Activated T-helper 1 cell treated with Interleukin-2 at 50 U/mL for 16 hours (primary cell): ENCODE measurements at places on chromosomes 7 and 10.

DNA sequence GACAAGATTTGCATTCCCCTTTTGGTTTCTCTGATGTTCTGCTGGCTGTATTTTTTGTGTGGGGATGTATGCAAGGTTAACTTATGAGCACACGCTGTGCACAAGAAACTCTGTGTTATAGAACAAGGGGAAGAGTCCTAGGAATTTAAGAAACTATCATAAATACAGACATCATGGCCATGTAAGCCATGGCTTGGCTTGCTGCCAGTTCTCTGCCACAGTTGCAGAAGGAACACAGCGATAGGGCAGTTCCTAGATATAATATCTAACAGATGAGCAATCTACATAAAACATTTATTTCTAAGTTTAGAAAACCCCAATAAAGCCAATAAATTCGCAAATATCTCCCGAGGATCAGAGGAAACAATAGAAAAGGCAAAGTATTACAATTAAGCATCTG is 153.3 kb downstream of the LRRTM3 start:
- DNase-seq, result no peak

- DNase-seq, result no peak
Observed at GRCh38 chr10:45514291-45515270, 140.6 kb downstream of the ALOX5 start.

- DNase-seq, result no peak
Observed at GRCh38 chr10:34789966-34790506, 25.1 kb downstream of the PARD3 start.

DNA sequence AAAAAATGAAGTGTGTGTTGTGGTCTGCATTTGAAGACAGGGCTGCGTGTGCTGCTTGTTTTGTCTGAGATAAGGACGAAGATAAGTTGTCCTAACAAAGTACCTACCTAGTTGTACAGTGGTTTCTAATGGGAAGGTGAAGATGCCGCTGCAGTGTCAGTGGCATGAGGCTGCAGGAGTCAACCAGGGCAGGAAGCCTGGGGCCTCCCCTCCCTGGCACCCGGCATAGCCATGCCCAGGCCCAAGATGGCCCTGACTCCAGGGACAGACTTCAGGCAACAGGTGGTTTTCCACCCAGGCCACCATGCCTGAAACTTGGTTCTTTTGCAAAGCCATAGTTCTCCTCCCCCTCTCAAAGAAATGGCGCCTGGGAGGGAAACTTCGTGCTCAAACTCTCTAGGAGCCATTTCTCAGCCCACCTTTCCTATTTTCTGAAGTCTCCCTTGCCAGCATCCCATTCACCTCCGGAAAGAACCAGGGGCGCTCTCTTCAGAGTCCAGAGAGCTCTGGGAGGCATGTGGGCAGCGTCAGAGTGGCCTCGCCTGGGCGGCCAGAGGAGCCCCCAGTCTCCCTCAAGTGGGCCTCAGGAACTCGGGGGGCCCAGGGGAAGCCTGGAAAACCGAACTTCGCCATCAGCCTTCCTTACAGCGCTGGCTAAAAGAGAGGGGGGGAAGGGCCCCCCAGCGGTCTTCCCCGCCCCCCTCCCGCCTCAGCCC is 2.1 kb upstream of the KAT6B start:
- DNase-seq, result peak; percentile 1

DNA sequence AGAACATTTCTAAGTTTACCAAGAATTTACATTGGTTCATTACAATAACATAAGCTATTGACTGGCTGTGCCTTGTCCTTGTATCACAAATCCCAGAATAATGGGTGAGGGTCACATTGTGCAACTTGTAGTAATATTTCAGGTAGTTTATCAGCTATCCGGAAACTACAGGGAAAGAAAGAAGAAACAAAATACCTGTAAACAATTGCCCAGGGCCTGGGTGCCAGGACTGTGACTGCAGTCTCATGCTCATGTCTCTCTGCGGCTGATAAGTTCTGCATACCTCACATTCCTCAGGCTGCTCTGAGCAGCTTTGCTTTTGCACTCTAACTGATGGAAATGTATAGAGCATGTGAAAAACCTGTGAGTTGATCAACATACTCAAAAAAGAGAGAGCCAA is 131.8 kb upstream of the TRIM24 start:
- no peak for DNase-seq

DNA sequence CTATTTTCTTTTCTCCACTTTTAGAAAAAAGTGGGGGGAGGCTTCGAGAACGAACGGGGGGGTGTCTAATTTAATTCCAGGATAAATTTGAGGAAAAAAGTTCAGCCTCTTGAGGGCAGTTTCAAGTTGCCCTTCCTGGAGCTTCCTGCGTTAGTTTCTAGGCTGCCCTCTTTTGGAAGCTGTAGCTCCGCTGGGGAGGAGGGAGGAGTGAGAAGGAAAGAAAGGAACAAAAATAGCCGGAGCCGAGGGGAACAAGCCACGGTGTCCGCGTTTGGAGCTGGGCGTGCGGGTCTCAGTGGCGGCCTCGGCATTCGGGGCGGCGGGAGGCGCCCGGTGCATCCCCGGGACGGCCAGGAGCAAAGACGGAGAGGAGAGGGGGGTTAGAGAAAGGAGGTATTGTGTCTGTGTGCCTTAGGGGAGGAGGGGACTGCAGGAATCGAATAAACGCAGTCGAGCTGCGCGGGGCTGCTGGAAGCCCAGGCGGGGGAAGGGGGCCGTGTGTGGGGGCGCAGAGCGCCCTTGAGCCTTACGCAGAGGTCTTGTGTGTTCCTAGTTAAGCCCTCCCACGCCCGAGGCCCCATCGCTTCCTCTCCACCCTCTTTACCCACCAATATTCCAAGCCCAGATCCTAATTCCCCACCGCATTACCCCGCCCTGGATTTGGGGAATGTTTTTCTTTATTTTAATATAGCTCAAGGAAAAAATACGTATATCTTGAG is 2.0 kb upstream of the TNRC18 start:
- no peak for DNase-seq

GRCh38 chr10:109988212-109988596 is 19.6 kb upstream of the ADD3 start:
- DNase-seq, result no peak

DNA sequence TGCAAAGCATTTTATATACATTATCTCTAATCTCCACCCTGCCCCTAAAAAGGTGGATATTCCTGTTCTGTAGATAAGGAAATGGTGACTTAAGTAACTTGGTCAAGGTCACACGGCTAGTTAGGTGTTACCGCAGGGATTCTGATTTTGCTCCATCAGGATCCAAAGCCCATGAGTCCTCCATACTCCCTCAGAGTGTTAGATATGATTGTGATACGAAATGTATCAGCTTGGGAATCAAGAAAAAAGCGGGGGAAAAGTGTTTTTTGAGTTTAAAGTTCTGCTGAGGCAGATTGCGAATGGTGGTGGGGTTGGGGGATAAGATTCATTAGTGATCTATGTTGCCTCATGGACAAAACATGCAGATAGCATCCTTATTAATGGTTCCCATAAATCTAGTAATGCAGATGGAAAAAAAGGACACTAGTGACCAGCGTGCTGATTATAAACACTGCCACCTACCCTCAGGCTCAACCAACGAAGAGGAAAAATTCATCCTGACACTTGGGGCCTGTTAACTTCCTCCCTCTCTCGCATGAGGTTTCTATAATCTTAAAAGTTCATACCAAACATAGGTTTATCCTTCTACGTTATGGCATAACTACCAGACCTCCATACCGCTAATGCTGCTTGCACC is 2.3 kb downstream of the ICA1 start:
- no peak for DNase-seq

GRCh38 chr10:130141878-130142277 is 5.7 kb downstream of the GLRX3 start:
- DNase-seq, result no peak

DNA sequence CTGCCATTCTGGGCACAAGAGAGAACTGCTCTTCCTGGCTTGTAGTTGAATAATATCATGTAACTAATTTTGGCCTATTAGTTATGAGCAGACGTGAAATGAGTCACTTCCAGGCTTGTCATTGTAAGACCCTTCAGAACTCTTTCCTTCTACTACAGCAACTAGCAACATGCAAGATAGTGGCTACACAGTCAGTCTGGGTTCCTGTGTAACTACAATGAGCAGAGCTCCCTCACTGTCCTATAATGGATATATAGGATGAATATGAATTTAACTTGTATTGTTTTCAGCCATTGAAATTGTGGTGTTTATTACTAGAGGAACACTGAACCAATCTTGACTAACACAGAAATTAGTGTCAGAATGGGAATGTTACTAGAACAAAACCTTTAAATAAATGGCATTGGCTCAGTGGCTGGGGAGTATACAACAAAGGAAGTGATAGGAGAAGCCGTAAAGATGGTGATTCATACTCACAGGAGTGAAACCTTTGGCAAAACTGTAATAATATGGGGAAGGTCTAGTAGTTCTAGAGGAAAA is 2.9 kb upstream of the MTPN start:
- no peak for DNase-seq

GRCh38 chr10:63466144-63466935 is 563 bp upstream of the JMJD1C start:
- DNase-seq, result no peak

DNA sequence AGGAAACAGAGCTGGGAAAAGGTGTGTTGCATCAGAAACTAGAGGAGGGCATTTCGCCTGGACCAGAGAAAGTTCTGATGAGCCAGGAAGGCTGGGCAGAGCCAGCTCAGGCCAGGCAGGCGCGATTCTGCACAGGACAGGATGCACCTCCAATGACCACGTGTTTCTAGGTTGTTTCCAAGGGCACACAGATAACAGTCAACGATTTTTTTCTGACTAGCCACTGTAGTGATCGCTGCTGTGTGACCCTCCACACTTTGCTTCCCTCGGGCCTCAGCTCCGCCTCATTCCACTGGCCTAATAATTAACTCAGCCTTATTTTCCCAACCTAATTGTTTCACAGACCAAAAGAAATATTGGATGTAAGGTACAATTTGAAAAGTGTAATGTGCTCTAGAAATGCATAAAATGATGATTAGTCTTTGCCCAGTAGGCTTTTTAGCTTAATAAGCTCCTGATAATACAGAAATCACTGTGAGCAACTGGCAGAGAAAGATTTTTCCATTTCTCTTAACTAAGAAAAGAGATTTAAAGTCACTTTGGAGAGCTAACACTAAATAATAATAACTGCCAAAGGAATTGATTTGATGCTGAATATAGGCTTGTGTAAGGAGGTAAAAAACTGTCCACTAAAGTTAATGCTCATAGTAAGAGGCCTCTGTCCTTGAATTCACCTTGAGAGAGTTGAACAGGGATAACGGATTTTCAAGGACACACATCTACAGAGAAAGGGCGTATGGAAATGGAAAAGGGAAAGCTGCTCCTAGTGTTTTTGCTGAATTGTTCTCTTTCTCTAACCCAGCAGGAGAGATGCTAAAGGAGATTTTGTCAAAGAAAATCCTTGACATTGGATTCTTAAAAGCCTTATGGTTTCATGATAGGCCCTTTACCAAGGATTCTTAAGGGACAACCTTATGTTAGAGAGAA is 291.0 kb upstream of the C7orf33 start:
- no peak for DNase-seq

GRCh38 chr7:95974108-95974507 is 201.8 kb downstream of the DYNC1I1 start:
- DNase-seq, result no peak

DNA sequence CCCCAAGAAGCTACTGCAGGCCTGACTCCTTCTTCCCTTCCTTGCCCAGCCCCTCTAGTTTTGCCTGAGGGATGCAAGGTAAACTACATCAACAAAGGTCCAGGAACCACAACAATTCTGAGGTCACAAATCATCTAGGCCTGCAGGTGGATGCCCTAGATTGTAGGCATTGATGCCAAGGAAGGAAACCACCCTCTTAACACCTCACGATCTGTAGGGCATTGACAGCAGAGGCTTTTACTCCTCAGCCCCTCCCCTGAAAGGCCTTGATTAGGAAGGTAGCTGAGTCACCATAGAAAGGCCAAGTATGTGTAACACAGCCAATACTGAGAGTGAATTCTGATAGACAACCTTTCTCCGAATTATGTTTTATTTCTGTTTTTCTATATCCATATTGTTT is 46.7 kb upstream of the FAM3C start:
- DNase-seq, result no peak

GRCh38 chr10:108436096-108436495 is 1271.6 kb upstream of the SORCS1 start:
- no peak for DNase-seq

DNA sequence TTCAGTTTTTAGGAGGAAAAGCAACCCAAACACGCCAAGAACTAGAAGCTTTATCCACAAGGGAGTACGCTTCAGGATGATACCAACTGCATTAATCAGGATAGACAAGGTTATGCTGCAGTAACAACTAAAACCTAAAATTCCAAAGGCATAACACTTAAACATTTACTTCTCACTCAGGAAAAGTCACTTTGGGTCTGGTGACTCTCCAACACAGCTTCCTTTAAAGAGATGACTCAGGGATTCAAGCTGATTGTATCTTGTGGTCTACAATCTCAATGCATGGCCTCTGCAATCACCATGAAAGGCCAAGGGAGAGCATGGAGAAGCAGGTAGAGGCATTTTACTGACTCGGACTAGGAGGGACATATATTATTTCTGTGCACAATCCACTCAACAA is 315.8 kb downstream of the KCNMA1 start:
- no peak for DNase-seq

GRCh38 chr10:92732958-92733357 is 43.2 kb downstream of the HHEX start:
- DNase-seq, result no peak
